Activated CD4-positive, alpha-beta T cell treated with anti-CD3 and anti-CD28 coated beads for 36 hours (primary cell): ENCODE measurements at places on chromosomes 11 and 22. TPM values are rescaled to one million over a fixed set of nuclear protein-coding genes. Genes with fewer than 3 reads are reported as not detected.

- H3K4me1 ChIP-seq, result peaks cover 30% of the 10 kb centered on the region
- no peak overlapping the region for H3K4me3 ChIP-seq
- no peaks in the 10 kb centered on the region for H3K27me3 ChIP-seq
- H3K36me3 ChIP-seq, result peaks cover 5% of the 10 kb centered on the region
Observed at GRCh38 chr11:104907521-104908185, 9.4 kb upstream of the CASP12 start.

DNA sequence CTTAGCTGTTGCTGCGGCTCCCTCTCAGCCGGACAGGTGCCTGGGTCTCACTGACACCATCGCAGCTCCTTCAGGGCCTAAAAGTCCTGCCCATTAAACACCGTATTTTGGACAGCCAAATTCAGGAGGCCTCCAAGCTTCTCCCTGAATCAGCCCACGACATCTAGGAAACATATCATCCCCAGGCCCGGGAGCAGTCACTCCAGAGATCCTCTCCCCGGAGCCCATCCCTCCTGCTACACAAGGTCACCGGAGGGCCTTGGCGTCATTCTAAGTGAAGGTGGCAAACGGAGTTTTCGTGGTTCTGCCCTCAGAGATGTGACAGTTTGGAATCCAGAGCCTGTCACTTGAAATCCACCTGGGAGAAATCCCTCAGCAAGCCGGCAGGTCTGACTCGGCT, 232.5 kb downstream of the TBC1D22A start:
- no peak for DNase-seq
- peaks cover 3% of the 10 kb centered on the region for H3K4me1 ChIP-seq
- H3K27ac ChIP-seq, result no peak overlapping the region

- no peak for DNase-seq
- H3K27ac ChIP-seq, result no peak overlapping the region
- no peaks in the 10 kb centered on the region for H3K36me3 ChIP-seq
Observed at GRCh38 chr11:67644472-67645418, 5.2 kb upstream of the TBX10 start.

DNA sequence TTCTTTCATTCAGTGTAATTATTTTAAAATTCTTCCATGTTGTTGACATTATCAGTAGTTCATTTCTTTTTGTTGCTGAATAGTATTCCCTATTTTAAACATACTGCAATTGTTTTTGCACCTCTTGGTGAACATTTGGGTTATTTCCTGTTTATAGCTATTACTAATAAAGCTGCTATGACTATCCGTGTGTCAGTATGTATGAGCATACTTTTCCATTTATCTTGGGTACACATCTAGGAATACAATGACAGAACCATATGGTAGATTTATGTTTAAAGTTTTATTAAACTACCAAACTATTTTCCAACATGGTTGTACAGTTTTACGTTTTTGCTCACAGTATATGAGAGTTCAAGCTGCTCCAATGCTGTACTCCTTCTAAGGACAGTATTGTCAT, 22.0 kb upstream of the FIBIN start:
- no peak overlapping the region for H3K4me3 ChIP-seq
- no peaks in the 10 kb centered on the region for H3K36me3 ChIP-seq
- DNase-seq, result no peak
- no peaks in the 10 kb centered on the region for H3K27me3 ChIP-seq

GRCh38 chr11:61482513-61482912, 26.0 kb upstream of the LRRC10B start:
- H3K27ac ChIP-seq, result no peak overlapping the region
- H3K4me3 ChIP-seq, result no peak overlapping the region
- H3K36me3 ChIP-seq, result peaks cover 2% of the 10 kb centered on the region

DNA sequence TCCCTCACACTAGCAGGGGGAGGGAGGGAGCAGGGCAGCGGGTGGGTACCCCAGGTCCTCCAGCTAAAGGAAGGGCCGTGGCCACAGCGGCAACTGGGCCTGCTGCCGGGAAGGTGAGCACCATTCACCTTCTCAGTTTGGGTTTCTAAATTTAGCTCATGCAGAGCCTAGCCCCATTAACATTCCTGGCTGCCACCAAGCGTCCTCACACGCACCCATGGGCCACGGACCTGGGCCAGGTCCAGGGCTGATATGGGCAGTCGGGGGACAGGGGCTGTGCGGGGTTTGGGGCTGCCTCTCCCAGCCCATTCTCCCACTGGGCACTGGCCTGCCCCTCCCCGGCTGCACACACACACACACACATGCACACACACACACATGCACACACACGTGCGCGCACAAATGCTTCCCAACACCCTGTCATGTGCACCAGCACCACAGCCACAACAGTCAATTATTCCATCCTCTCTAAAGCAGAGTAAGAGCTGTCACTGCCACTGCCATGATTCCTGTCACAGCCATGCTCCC, 28.7 kb downstream of the SYT7 start:
- H3K36me3 ChIP-seq, result no peaks in the 10 kb centered on the region
- peaks cover 10% of the 10 kb centered on the region for H3K4me1 ChIP-seq
- H3K27me3 ChIP-seq, result peaks cover 43% of the 10 kb centered on the region

Gene C11orf65
- 3.4 TPM for total RNA-seq

Gene APOL1
- total RNA-seq, result 32.0 TPM

Gene APOBEC3C
- total RNA-seq, result 75.3 TPM
